Effector CD8-positive, alpha-beta T cell (primary cell): ENCODE measurements at places on chromosomes 13 and 19.

DNA sequence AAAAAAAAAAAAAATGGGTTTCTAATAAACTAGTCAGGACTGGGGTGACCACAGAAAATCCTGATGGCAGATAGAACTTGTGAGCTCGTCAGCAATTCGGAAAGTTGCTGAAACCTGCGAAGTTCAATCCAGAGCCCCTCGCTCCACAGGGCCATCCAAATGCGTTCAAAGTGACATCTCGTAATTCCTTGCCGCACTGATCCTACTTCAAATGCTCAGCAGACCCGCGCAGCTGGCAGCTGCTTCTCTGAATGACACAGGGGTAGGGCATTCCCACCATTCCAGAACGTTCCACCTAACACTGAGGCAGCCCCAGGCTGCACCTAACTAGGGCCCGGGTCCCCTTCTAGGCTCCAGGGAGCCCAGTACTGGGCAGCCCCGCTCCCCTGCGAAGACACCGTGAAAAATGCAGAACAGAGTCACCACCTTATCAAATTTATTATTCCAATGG lies 4.8 kb upstream of the DAPK3 start:
- DNase-seq, result no peak

GRCh38 chr13:45807520-45808099 lies 43.9 kb downstream of the SIAH3 start:
- DNase-seq, result no peak

- no peak for DNase-seq
These were observed 6.5 kb upstream of the CCNE1 start for GRCh38 chr19:29805031-29805965.

DNA sequence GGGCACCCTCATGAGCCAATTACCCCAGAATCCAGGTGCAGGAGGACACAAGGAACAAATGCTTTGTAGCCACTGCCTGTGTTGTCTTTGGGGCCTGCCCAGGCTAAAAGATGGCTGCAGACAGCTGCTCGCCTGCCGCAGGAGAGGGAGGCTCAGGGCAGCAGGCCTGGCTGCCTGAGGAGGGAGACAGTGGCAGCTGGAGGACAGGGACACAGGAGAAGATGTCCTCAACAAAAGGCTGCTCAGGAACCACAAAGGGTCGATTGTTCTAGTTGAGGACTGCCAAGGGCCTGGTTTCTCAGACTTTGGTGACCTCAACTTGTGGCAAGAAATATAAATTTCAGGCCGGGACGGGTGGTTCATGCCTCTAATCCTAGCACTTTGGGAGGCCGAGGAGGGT lies 7.6 kb downstream of the SIRT2 start:
- DNase-seq, result no peak

DNA sequence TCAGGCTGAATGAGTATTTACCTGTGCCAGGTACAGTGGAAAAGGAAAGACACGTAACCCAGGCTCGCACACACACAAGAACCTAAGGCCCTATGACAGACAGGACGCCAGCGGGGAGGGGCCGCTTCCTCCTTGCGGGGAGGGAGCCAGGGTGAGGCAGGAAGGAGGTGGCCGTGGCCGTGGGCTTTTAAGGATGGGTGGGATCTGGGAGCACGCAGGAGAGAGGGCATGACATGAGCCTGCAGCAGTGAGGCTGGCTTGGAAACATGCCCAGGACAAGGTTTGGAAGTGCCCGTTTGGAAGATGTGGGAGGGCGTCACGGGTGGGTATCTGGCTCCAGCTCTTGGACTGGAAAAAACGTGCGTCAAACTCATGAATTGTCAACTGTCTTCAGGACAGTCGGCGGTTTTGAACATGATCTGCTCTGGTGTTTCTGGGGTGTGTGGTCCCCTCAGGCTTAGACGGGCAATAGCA lies 20.1 kb downstream of the SH3GL1 start:
- DNase-seq, result peak; percentile 23

GRCh38 chr19:35438527-35438926 lies 9.5 kb upstream of the FFAR2 start:
- DNase-seq, result no peak

- DNase-seq, result no peak
These were observed 172.7 kb upstream of the ZNF507 start for GRCh38 chr19:32172566-32173160.

- no peak for DNase-seq
These were observed 71.3 kb upstream of the C13orf46 start for GRCh38 chr13:114045113-114045735.

DNA sequence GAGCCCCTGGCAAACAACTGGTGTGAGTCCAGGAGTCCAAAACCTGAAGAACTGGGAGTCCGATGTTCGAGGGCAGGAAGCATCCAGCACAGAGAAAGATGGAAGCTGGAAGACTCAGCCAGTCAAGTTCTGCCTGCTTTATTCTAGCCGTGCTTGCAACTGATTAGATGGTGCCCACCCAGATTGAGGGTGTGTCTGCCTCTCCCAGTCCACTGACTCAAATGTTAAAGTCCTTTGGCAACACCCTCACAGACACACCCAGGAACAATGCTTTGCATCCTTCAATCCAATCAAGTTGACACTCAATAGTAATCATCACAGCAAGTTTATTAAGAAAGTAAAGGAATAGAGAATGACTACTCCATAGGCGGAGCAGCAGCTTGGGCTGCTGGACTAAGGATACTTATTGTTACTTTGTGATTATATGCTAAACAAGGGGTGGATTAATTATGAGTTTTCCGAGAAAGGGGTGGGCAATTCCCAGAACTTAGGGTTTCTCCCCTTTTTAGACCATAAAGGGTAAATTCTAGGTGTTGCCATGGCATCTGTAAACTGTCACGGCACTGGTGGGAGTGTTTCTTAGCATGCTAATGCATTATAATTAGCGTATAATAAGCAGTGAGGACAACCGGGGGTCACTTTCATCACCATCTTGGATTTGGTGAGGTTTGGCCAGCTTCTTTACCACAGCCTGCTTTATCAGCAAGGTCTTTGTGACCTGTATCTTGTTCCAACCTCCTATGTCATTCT lies 65.6 kb upstream of the KCTD15 start:
- no peak for DNase-seq

- DNase-seq, result no peak
These were observed 6.5 kb downstream of the SLC25A30 start for GRCh38 chr13:45411631-45412030.

GRCh38 chr13:29170436-29171082 lies 350.4 kb downstream of the MTUS2 start:
- DNase-seq, result no peak

DNA sequence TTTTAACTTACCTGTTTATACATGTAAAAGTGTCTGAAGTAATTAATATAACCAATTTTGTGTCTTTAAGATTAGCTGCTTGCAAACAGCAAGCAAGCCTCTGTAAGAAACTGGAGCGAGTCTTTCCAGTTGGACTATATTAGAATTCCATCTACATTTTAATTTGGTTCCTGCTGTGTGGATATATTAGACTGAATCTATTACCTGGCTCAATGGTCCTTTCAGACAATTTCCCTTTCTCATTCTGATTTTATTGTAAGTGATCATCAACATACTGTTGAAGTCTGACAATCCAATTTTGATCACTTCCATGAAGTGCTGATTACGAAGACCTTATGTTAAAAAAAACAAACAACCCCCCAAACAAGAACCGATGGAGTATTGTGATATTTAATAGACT lies 72.3 kb downstream of the GPC5 start:
- no peak for DNase-seq

GRCh38 chr19:47609906-47610894 lies 1.3 kb downstream of the BICRA start:
- DNase-seq, result peak; percentile 30

DNA sequence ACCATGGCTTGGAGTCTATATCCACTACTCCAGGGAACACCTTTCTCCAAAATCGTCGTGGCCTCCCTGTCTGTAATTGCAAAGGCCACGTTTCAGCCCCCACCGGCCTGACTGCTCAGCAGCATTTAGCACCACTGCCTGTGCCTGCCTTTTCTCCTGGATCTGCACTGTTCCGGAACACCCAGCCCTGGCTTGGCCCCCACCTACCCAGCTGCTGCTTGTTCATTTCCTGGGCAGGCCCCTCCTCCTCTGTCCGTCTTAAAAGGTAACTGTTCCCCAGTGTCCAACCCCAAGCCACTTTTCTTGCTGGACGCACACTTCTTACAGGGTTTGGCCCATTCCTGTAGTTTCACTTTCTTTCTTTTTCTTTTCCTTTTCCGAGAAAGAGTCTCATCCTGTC lies 8.5 kb upstream of the SYT5 start:
- no peak for DNase-seq
